T-helper 9 cell (primary cell): ENCODE measurements at places on chromosomes 16 and 17.

DNA sequence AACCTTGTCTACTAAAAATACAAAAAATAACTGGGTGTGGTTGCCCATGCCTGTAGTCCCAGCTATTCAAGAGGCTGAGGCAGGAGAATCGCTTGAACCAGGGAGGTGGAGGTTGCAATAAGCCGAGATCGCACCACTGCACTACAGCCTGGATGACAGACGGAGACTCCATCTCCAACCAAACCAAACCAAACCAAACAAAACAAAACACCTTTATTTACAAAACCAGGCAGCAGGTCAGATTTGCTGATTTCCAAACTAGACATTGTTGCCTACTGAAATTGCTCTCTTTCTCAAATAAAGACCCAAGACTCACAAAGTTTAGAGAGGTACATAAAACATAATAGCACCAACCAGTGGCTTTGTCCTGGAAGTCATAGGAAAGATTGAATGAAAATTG is 5.7 kb upstream of the TMEM238L start:
- DNase-seq = no peak

DNA sequence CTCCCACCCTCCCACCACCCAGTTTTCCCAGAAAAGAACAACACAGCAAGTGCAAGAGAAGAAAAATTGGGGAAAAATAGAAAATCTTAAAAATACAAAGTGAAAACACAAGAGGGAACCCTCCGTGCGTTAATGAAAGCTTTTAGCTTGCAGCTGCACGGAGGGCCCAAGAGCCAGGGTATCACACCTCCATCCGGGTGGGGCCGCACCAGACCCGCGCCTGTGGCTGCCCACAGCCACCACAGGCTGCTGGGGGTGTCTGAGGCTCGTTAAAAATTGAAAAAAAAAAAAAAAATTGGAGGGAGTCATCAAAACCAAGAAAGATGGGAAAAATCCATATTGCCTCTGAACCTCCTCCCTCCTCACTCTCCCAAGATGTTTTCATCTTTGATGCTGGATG is 18.6 kb downstream of the ENGASE start:
- no peak for DNase-seq

- no peak for DNase-seq
These were observed 59.1 kb downstream of the PIPOX start for GRCh38 chr17:29102046-29102445.

GRCh38 chr17:46977348-46977747 is 1.7 kb downstream of the RPRML start:
- no peak for DNase-seq

DNA sequence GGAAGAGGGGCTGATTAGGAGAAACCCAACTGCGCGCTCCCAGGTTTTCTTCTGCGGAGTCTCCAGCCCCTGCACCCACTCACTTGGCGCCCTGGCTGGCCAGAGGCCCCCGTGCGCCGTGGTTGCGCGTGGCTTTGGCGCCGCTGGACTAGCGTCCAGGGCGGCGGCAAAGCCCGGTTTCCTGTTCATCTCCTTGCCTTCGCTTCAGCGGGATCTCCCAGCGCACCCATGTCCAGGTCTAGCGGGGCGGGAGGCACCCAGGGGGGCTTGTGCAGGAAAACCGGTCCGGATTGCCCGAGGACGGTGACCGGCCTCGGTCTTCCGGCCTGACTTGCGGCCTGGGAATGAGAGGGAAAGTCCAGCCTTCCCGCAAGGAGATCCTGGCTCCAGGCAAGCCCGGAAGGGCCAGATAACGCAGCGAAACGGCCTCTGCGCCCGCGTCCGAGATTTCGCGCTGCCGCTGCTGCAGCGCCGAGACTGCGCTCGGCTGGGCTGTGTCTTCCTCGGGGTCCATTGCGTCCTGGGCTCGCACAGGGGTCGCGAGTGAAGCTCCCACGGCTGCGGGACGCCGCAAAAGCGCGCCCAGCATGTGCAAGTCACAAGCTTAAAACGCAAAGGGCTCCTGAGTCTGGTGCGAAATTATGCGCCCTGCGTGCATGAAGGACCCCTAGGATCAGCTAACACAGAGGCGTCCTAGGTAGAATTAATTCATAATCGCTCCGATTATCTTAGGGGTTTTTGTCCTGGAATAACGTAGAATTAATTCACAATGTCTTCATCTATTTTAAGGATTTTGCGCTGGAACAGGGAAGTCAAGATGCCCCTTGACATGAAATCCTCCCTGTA is 5.7 kb downstream of the FOXF1 start:
- no peak for DNase-seq
